ENCODE measurements at places on chromosomes 1 and 21. TPM values are rescaled to one million over a fixed set of nuclear protein-coding genes. Genes with fewer than 3 reads are reported as not detected.

DNA sequence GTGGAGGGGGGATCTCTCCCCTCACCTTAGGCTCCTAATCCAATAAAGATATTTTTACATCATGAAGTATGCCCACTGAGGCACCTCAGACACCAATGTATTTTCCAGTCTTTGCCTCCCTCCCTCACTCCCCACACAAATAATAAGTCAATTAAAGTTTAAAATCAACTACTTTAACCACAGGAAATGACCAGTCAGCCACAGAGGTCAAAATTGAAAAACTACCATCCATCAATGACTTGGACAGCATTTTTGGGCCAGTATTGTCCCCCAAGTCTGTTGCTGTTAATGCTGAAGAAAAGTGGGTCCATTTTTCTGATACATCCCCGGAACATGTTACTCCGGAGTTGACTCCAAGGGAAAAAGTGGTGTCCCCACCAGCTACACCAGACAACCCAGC, 70.6 kb upstream of the DYNLT5 start:
- no peak for DNase-seq

DNA sequence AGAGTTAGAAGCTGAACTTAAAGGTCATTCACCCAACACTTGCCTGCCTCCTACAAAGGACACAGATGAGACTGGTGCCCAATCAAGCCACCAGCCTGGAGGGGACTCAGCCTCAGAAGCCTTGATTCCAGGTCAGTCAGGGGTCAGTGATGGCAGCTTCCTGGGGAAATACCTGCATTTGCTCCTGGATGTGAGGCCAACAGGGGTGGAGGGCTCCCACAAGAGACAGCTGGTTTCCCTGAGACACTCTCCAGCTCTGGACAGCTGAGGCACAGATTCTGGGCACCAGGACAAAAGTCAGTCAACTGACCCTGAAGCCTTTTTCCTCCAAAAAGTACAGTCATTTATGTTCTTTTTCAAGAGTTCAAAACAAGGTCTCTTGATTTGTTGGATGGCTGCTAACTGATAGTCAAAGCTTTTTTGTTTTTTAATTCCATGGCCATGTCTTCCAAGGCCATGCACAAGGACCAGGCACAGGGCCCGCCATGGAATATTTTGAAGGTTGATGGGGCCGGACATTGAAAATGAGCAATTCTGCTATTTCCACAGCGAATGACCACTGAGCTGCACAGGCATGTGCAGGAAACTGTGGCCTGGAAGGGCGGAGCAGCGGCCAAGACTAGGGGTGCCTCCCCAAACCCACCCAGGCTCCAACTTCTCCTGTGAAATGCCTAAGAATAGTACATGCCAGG, 1.8 kb downstream of the C2CD2 start:
- DNase-seq, result no peak

DNA sequence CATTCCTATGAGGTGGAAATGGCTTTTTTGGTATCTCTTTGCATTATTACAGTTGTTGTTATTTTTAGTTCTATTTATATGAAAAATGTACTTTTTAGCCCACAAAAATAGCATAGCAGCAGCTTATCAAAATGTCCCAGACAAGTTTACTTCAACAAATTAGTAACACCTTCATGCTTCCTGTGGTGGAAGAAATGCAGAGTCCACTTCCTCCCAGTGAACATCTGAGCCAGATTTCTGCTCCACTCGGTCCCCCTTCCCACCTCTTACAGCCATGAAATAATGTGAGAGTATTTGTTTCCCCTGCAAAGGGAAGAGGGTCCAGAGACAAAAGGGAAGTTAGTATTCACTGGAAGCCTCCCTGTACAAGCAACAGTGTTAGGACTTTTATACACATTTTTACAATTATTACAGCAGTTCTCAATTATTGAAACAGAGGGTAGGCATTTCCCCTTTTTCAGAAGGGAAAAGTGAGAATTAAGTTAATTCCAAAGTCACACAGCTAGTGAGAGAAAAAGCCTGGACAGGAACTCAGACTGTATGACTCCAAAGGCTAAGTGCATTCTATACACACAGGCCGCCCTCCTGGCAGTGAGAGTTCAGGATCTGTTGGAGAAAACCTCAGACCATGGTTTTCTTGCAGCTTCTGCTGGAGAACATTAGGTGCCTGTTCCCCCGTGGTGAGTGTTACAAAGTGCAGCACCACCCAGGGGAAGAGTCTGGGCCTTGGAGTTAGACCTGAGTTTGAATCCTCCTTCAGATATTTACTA, 126.5 kb downstream of the PBX1 start:
- no peak for DNase-seq

GRCh38 chr21:32200029-32200428, 78.8 kb downstream of the MIS18A start:
- DNase-seq, result no peak

DNA sequence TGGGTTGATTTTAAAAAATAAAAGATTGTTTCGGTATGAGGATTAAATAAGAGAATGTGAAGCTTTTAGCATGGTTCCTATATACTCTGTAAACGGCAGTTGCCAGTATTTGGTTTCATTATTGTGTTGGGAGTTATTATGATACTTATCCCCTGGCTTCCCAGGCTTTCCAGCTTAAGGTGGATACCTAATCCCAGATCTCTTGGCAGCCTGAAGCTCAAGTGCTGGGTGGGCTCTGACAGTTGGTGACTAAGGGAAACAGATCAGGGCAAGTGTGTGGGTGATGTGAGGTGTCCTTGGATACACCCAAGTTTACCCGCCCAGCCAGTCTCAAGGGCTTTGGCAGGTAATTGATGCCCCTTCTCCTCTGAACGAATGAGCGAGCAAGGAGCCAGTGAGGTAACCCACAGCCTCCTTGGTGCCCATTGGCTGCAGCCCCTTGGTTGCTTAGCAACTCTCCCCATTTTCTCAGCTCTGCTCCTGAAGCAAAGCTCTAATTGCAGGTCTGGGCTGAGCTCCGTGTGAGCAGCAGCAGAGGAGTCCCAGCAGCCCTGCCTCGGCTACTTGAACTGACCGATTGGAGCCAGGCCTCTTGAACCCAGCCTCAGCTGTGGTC, 6.1 kb downstream of the IPO13 start:
- DNase-seq, result no peak

GRCh38 chr1:38990386-38990737, 714 bp upstream of the AKIRIN1 start:
- DNase-seq, result no peak

- no peak for DNase-seq
Measured at GRCh38 chr1:229129301-229130027, 141.4 kb upstream of the RAB4A start.

- DNase-seq, result no peak
Measured at GRCh38 chr1:234315091-234315541, 58.1 kb upstream of the COA6 start.

GRCh38 chr1:72827278-72827677, 544.9 kb upstream of the NEGR1 start:
- no peak for DNase-seq

- no peak for DNase-seq
Measured at GRCh38 chr1:234667600-234668576, 57.9 kb upstream of the IRF2BP2 start.

- no peak for DNase-seq
Measured at GRCh38 chr1:21911205-21912001, 25.7 kb downstream of the HSPG2 start.

DNA sequence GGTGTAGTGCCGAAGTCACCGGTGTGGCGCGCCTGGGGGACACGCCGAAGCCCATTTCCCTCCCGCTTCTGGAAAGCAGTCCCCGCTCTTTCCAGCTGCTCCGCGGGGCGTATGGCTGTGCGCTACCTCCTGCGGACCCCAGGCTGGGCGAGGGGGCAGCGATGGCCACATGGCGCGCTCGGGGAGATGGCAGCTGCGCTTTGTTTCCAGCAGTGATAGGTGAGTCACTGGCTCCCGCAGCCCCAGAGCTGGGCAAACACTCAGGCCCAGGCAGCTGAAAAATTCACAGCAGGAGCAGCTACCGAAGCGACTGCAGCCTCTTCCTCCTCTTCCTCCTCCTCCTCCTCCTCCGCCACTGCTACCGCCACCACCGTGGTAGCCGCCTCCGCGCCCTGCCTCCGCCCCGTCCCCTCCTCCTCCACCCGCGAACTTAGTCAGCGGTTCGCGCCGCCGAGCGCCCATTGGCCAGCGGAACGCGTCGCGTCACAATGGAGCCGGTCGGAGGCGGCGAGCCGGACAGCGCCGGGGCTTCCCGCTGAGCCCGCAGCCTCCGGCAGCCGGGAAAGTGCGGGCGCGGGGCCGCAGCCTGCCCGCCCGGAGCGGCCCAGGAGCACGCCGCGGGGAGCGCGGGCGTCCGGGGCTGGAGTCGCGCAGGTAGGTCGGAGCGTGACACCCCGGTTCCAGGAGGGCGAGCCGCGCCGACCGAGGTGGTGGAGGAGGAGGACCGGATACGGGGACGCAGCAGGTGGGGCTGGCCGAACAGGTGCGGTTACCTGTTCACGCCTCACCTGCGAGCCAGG, at the start of gene LRRC8B:
Gene LRRC8B, plus strand, starts transcription at position 461 of the 800 bp plus-strand sequence. CDS start 57,822 bp downstream, outside the sequence.
- peak; percentile 98 for DNase-seq

GRCh38 chr1:174956086-174956485, 43.7 kb upstream of the CACYBP start:
- no peak for DNase-seq

- no peak for DNase-seq
Measured at GRCh38 chr1:83751602-83752001, 247.3 kb downstream of the TTLL7 start.

- no peak for DNase-seq
Measured at GRCh38 chr1:100575406-100575805, 37.5 kb downstream of the GPR88 start.

DNA sequence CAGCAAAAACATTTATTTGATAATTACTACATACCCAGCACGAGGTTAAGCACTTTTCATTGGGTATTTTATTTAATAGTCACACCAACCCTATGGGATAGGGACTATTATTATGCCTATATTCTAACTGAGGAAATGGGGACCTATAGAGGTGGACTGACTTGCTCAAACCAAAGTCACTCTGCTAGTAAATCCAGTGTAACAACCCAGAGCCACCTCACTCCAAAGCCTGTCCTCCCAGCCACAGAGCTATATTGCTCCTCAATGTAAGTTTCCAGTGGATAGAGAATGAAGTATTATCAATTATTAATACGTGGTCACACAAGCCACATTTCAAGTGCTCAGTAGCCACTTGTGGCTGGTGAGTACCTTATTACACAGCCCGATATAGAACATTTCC, 97.5 kb downstream of the RGS2 start:
- no peak for DNase-seq

DNA sequence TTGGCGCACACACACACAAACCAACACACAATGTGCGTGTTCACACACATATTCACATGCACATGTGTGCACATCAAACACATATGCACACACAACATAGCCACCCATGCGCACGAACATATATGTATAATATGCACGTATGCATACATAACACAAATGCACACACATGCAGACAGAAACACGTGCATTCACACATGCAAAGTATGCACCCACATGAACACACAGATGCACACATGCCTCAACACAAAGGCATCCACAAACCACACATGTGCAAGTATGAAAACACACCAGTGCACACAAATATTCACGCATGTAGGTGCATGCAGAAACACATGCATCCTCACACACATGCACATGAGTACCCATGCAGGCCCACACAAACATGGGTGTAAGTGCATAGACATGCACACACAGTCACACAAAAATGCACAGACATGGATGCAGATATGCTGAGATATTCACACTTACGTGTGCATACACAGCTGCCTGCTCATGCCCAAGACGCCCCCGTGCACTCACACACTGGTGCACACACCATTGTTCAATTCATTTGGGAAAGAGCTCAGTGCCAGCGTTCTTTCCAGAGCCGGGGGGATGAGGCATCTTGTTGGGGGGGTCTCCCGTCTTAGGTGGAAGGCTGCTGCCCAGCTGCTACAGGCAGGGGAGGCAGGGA, 52.7 kb upstream of the ARHGEF16 start:
- DNase-seq, result no peak

- DNase-seq, result no peak
Measured at GRCh38 chr1:230548997-230549396, 93.3 kb upstream of the COG2 start.

DNA sequence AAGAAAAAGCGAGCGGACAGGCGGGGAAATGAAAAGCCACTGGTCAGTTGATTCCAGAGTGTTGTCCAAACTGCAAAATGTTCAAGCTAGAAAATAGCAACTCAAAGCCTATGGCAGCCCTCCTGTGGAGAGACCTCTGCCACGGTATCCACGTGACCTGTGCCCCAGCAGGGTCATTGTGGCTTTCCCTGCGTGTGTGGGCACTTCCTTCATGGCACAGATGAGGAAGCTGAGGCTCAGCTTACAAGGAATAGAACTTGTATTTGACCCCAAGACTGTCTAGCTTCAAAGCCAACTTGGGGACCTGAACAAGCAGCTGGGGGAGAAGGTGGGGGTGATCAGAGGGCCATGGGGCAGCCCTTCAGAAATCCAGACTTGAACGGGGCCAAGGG, 15.6 kb upstream of the PLEKHG5 start:
- DNase-seq, result no peak

DNA sequence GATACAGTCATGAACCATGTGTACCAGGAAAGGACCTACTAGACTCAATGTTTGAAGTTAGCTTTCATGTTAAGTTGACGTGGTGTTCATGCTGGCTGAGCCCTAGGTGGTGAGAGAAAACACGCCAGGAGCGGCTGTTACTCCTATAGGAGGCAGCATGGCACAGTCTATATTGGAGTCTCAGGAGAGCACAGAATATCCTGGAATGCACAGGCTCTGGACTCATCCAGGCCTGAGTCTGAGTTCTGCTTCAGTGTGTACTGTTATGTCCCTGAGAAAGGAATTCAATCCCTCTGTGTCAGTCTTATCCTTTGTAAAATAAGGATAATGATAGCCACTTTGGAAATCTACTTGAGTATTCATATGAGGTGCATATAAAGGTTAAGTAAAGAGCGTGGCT, 41.2 kb downstream of the DPT start:
- DNase-seq, result no peak

DNA sequence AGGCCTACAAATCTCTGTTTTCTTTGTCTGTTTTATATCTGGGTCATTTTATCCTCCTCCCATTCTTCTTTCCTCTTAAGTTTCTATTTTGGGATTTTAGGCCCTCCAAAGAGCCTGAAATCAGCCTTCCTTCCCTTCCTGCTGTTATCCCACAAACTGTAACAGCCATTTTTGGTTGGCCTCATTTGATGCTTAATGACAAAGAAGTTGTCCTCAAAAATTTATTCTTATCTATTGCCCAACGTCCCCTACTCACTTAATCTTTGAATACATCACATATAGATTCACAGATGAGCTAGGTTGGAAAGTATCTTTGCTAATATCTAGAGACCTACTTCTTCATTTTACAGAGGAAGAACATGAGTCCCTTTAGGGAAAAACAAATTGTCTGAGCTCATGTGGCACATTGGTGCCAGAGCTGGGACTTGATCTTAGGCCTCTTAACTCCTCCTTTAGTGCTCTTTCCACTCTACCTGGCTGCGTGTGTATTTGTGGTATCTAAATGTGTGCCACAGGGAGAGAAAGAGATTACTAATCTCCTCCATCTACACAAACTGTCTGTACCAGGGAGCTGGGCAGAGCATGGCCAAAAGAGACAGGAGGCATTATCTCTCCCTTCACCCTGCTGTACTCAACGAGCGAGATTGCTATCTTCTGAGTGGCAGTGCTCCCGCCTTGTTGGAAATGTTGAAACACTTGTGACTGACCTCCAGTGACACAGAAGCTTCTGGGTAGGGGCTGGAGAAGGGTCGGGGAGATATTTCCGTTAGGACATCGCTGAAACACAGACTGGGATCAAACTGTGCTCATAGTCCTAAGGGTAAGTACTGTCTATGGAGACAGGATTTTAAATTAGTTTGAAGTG, 30.1 kb downstream of the RHEX start:
- DNase-seq, result no peak

TSACC gene
- not detected for total RNA-seq

PAQR6 gene
- 10.5 TPM for total RNA-seq

INTS11 gene
- 88.3 TPM for total RNA-seq

ROR1 gene
- total RNA-seq, result 29.3 TPM

OR6K3 gene
- total RNA-seq, result 0.23 TPM

CELA3B gene
- not detected for total RNA-seq

UQCRHL gene
- 0.57 TPM for total RNA-seq

LCE1B gene
- not detected for total RNA-seq

Measured in upper lobe of left lung (tissue), 6 donors.